Fibroblast of skin of left biceps (primary cell): ENCODE measurements at places on chromosomes 11 and 22.
A peak's percentile ranks its signal among the peaks of the same experiment; 100 is the strongest.

DNA sequence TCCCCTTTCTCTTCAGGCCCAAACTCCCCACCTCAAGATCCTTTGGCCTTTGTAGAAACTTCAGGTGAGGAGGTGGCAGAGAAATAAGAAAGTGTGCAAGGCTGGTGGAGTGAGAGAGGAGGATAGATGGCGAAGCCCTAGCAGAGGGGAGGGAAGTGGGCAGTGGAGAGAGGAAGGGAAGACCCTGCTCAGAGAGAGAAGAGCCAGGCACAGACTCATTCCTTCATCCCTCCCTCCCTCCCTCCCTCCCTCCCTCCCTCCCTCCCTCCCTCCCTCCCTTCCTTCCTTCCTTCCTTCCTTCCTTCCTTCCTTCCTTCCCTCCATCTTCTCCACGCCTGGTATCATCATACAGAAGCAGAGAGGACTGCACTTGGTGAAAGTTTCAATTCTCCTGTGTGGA lies 21.0 kb downstream of the RTN4RL2 start:
- DNase-seq: no peak

- DNase-seq: no peak
Measured at GRCh38 chr11:9726321-9727022, 62.6 kb downstream of the SWAP70 start.

DNA sequence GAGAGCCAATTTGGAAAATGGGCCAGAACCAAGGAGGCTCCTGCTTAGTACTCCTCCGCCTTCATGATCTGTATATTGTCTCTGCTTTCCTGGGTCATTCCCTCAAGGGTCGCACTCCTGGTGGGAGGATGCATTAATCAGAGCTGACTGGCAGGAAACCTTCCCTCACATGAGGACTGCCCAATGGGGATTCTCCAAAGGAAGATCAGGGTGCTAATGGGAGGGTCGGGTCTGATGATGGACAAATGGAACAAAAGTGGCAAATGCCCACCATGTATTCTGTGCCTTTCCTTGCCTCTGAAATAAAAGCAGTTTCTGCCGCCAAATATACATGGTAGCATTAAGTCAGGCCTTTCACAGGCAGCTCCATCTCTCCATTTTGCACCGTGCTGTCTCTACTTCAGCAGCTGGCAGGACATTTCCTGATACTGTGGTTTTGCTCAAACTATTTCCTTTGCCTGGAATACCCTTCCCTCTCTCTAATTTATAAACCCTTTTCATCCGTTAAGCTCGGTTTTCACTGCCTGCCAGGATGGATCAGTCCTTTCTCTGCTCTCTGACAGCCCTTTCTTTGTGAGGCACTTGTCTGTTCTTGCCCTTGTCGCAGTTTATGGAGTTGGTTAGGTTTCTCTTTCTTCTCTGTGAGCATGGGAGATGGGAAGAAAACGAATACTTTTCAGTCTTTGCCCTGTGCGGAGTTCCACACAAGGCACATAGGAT lies 13.5 kb downstream of the SREBF2 start:
- no peak for DNase-seq

DNA sequence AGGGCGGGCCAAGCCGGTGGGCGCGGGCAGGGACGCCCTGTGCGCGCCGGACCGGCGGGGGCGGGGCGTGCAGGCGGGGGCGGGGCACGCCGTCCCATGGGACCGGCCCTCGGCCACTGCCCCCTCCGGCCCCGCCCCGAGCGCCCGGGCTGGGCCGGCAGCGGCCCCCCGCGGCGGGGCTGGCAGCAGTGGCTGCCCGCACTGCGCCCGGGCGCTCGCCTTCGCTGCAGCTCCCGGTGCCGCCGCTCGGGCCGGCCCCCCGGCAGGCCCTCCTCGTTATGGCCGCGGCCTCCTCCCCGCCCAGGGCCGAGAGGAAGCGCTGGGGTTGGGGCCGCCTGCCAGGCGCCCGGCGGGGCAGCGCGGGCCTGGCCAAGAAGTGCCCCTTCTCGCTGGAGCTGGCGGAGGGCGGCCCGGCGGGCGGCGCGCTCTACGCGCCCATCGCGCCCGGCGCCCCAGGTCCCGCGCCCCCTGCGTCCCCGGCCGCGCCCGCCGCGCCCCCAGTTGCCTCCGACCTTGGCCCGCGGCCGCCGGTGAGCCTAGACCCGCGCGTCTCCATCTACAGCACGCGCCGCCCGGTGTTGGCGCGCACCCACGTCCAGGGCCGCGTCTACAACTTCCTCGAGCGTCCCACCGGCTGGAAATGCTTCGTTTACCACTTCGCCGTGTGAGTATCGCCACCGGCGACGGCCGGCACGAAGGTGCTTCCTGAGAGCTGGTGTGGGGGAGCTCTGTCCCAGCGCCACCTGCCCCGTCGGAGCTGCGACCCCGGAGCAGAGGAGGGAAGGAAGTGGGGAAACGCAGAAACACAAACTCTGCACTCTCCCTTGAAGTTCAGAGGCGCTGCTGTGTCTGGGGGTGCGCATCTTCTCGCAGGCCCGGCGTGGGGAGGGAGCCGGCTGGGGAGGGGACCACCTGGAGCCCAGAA lies at the start of gene KCNQ1:
KCNQ1 (plus strand) TSS at position 188 of the 925 bp plus-strand sequence; CDS start at position 279, 91 bp downstream.
- no peak for DNase-seq

DNA sequence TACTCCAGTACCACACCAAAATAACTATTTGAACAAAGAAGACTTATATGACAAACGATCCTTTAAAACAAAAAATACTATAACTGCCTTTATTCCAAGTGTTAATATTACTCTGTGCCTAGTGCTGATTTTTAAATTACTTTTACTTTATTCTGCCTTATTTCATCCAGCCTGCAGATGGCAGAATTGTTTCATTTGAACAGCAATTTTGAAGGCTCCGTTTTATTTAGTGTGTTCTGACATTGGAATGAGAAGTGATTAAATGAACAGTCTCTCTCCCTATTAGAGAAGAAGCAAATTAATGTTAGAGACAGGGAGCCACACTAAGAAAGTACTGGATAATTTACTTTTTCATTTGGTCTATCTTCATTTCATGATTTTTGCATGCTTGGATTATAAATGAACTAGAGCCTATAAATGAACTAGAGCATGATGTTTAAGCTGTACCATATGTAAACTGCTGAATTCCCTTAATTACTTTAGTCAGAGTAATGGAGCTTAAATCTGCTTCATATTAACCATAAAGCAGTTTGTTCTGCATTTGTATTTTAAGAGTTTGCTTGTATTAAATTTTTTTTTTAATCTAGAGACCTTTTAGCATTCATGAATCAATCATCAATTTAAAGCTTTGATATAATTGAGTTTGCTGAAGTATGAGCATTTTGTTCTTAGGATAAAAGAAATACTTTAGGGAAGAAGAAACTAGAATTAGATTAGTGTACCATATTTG lies 9.8 kb downstream of the PDHX start:
- DNase-seq: peak; percentile 33

GRCh38 chr22:23281406-23282088 lies 101.2 kb downstream of the BCR start:
- peak; percentile 15 for DNase-seq

DNA sequence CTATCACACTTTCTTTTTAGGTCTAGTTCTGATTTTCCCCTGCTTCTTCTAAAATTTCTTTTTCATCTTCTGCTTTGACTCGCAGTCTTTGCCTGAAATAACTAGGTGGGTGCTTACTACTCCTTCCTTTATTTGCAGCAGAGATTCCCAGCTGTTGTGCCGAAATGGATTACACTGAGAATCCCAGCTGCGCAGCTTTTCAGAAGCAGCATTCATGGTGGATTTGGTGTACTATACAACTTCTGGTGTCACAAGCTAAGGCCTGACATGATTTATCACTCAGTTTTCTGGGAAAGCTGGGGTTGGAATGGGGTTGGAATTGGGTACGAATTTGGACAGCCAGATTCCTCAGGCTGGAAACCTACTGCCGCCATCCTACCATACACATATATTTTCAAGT lies 6.0 kb upstream of the XKR3 start:
- no peak for DNase-seq

GRCh38 chr11:65553301-65554001 lies 4.7 kb downstream of the LTBP3 start:
- no peak for DNase-seq

GRCh38 chr11:69054397-69055211 lies 5.9 kb downstream of the TPCN2 start:
- DNase-seq: no peak
